ENCODE measurements at places on chromosomes 11 and 22.

DNA sequence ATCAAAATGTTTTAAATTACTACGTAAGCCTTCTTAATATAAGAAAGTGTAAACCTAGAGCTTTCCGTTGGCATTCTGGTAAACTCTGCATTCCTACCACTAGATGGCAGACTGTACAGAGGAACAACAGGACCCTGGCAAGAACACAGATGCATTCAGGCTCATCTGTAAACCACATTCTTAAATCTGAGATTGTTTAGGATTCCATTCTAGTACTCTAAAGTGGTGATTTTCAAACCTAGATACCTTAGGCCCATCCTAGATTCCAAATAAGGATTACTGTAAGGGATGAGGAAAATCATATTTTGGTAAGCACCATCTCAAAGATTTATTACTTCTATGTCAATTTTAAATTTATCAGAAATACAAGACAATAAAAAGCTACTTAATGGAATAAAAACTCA, 26.9 kb downstream of the PICALM start:
- DNase-seq: no peak

GRCh38 chr11:116787436-116787785, 412 bp downstream of the ZPR1 start:
- no peak for DNase-seq

- DNase-seq: no peak
Measured at GRCh38 chr22:28795071-28795693, 5.2 kb downstream of the XBP1 start.

DNA sequence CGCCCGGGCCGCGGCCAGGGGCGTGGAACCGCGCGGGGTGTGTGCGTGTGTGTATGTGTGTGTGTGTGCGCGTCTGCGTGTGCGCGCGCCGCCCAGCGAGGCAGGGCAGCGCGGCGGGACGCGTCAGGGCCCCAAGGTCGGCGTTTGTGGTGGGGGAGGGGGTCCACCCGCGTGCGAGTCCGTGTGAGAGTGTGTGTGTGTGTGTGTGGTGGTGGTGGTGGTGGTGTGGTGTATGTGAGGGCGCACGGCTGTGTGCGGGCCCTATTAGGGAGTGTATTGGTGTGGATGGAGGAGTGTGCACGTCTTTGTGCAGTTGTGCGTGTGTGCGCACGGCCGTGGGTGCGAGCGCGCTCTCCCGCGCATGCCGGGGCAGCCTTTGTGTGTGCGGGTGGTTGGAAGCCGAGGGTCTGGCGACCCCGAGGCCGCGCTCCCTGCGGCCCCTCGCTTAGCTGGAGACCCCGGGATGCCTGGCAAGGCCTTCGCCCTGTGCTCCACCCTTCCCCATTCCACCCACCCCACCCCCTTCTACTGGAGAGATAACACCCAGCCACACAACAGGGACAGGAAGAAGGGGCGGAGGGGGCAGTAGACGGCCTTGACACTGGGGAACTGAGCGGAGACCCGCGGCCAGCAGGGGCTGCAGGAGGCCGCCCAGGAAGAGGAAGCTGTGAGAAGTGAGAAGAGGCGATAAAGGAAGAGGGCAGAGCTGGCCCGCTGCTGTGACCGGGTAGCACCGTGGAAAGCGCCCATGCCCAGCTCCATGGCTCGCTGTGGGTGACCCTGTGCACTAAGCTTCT, 528 bp upstream of the ARRB1 start:
- peak; percentile 67 for DNase-seq

- DNase-seq: no peak
Measured at GRCh38 chr11:8325591-8326304, 62.1 kb upstream of the LMO1 start.

- peak; percentile 55 for DNase-seq
Measured at GRCh38 chr22:20268279-20269012, at the start of gene RTN4R. RTN4R (minus strand) TSS chr22:20268318; CDS start chr22:20268092, 226 bp downstream.

GRCh38 chr22:42280140-42280539, 9.7 kb upstream of the TCF20 start:
- no peak for DNase-seq

GRCh38 chr22:38755155-38755910, 465 bp downstream of the SUN2 start:
- peak; percentile 43 for DNase-seq

- DNase-seq: no peak
Measured at GRCh38 chr22:36687516-36687915, 16.0 kb downstream of the CACNG2 start.

GRCh38 chr11:68002575-68002937, 1.3 kb downstream of the UNC93B1 start:
- DNase-seq: no peak

- no peak for DNase-seq
Measured at GRCh38 chr11:126426820-126427749, 71.6 kb downstream of the ST3GAL4 start.

GRCh38 chr11:75022759-75023396, 34.1 kb downstream of the NEU3 start:
- DNase-seq: peak; percentile 66

DNA sequence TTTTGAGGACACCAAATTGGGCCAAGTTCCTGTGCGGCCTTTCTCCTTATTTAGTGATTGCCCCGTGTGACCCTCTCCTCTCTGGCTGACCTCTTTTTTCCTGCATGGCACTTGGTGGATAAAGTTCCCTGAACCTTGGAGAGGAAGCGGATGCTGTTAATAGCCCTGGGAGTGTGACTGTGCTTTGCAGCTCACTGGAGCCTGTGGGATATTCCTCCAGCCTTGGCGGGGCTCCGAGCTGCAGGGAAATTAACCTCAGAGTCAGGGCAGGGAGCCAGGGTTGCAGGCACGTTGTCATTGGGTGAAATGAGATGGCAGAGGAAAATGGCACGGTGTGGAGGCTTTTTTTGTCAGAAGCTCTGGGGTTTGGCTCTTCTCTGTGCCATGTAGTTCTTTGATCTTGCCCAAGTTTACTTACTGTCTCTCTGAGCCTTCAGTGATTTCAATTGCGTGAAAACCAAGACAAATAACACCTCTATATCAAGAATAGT, 965 bp downstream of the OR9Q1 start:
- DNase-seq: no peak

DNA sequence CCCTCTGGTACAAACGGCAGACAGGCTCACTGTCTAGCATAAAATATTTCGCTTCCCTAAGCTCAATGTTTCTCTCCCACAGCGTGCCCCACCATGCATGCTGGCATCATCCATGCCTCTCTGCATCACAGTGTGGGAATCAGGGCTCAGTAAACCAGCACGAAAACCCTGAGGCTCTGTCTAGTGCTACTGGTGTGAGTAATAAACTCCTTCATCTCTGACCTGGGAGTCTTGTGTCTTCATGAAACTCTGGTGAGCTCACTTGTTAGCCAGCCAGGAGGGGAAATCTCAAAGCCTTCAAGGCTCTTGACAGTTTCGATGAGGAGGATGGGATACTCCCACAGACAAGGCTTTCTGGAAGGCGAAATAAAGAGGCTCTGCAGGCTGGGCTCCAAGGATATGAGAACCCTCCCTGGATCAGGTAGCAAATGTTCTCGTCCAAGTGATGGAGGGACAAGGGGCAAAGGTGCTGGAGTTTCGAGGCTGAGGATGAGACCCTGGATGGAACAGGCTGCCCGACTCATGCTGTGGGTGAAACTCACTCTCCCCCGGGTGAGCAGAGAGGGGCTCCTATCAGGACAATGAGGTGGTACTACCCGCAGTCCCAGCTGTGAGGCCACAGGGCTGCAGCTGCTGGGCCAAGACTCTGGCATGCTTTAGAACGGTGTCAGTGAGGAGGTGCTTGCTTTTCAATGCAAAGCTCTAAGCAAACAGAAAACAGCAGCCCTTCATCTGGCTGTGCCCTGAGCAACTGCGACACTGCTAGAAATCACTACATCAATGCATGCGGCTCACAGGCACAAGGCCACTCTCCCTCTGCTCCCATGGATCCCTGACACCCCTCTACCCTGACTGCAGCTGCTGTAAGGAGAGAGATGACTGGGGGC, 69.3 kb downstream of the SHANK2 start:
- DNase-seq: no peak

DNA sequence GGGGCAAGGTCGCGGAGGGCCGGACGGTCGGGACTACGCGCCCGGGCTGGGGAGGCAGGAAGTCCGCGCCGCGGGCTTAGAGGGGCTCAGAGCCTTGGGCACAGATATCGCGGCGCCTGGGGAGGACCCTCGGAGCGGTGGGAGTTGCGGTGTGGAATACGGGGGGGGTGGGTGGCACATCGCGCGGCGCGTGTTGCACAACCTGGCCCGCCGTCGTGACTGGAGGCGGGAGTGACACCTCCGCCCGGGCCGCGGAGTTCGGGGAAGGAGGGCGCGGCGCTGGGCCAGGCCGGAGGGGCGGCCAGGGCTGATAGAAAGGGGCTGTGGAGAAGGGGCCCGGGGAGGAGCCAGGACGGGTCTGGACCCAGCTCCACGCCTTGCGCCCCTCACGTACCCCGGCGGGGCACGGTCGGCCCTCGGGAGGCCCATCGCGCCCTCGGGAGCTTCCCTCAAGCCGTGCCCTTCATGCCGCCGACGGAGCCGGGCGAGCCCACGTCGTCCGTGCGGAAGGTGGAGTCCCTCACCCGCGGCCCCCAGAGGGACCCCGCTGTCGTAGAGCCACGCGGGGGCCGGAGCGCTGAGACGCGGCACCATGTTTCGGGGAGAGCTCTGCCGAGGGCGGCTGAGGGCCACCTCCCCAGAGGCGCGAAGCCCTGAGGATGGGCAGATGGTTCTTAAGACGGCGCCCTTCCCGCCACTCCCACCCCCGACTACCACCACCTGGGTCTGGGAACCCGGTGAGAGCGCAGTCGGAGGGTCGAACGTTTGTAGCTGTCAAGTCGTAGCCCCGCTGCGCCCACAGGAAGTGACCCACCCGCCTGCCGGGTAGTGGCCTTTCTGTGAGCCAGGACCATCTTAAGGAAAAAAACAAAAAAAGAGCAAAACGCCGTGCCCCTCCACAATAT, 729 bp downstream of the IL17RA start:
- DNase-seq: peak; percentile 25

GRCh38 chr11:107707807-107708206, 4.0 kb downstream of the SLN start:
- no peak for DNase-seq

DNA sequence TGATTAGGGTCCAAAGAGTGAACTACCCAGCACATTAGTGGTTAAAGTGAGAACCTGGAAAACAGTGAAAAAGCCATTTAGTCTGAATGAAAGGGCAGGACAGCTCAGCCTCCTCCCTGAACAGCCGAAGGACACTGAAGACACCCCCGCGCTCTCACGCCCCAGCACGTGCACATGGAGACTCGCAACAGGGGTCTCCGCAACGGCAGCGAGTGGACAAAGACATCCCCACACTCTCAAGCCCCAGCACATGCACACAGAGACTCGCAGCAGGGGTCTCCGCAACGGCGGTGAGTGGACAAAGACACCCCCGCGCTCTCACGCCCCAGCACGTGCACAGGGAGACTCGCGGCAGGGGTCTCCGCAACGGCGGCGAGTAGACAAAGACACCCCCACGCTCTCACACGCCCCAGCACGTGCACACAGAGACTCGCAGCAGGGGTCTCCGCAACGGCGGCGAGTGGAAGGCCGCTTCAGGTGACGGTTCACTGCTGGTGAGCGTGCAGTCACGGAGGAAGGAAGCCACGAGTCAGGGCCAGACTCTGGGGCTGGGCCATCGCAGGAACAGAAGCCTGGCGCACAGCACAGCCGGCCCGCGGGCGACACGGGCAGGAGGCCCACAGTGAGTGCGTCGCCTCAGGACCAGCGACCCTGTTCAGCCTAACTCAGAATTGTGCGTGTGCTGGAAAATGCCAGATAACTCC, 43.6 kb downstream of the BRD1 start:
- DNase-seq: no peak

- DNase-seq: no peak
Measured at GRCh38 chr11:117037279-117037974, 60.8 kb downstream of the SIK3 start.

DNA sequence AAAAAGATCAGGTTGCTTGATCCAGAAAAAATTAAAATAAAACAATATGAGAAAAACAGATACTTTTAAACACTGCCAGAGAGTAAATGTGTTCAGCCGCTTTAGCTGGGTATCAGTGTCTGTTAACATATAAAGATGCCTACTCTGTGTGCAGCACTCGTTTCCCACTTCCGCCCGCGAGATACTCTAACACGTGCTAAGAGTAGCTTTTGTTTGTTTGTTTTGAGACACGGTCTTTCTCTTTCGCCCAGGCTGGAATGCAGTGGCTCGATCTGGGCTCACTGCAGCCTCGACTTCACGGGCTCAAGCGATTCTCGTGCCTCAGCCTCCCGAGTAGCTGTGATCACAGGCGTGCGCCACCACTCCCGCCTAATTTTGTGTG, 531 bp upstream of the MEN1 start:
- DNase-seq: peak; percentile 28

DNA sequence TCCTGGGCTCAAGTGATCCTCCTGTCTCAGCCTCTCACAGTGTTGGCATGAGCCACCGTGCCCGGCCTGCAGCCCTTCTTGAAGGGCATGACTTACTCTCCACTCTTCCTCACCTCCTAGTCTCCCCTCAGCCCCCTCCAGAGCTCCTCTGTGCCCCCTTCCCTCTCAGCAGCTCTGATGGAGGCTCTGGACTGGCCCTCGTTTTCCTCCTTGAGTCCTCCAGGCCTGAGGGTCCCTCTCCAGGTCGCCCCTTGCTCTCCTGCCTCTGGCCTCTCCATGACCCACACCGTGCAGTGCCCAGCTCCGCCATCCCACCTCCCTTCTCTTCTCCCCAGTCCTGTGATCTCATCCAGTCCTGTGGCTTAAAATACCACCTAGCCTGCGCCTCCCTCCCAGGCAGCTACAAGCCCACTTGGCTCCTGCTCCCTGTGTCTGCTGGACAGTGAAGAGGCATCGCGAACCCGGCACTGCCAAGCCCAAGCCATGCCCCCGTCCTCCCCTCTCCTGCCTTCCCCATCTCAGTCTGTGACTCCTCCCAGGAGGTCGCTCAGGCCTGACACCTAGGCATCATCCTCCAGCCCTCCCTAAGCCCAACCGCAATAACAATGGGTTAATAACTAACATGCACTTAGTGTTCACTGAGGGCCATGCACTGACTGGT, 11.9 kb downstream of the KCNJ4 start:
- no peak for DNase-seq

- DNase-seq: no peak
Measured at GRCh38 chr11:24421766-24422165, 75.1 kb upstream of the LUZP2 start.

- DNase-seq: no peak
Measured at GRCh38 chr22:25000686-25001085, 48.2 kb downstream of the KIAA1671 start.

DNA sequence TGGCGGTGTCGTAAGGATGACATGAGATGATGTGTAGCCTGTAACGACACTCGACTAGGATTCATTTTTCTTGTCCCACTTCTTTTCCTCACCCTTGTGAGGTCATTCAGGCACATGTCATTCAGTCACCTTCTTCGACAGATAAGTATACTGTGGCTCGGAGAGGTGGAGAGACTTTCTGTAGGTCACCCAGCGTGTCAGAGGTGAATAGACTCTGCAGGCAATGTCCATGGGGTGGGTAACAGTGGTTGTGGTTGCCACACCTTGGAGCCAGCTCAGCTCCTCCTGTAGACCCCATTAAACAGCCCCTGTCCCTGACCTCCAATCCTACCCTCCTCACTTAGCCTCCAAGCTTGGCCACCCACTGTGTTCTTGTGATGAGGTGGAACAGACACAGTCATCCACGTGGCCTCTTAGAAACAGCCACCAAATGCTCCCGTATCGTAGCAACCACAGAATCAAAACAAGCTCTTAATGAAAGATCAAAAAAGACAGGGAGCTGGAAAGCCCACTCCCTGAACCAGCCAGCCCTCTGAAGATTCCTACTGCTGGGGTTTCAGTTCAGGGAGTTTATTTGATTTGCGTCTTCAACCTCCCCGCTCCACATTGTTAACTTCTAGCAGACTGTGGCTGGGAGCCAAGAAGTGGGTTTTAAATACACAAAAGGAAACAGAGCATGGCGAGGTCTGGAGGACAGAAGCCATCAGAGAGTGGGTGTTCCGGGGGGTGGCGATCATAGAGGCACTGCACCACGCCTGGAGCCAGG, 89.0 kb upstream of the GRK3 start:
- no peak for DNase-seq
